ENCODE measurements at places on chromosomes 4 and X.

DNA sequence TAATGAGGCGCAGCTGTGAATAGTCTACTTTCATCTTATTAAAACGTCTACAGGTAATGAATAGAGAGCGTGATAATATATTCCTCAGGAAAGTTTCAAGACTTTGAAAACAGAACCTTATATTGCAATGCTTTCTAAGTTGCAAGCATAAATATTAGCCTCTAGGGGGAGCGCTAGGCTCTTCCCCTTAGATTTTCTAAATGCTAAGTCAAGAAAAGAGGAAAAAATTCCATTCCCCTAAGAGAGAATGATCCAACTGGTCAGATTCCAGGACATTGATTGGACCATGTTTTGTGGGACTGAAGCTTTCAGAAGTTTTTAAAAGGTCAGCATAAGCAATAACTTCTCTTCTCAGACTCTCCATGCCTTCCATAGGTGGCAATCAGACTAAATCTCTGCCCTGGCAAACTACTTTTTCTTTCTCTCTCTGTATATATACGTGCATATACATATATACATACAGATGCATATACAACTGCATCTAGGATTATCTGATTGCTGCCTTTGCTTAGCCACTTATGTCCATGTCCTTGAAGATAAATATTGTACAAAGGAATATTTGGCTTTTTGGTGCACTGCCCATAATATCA is 492.9 kb downstream of the INPP4B start:
- DNase-seq: peak; percentile 19

GRCh38 chrX:17405225-17405969 is 30.4 kb downstream of the NHS start:
- no peak for DNase-seq

GRCh38 chrX:42996861-42997260 is 218.9 kb upstream of the PPP1R2C start:
- no peak for DNase-seq

- no peak for DNase-seq
Observed at GRCh38 chr4:130064471-130064870, 968.5 kb downstream of the C4orf33 start.

- DNase-seq: no peak
Observed at GRCh38 chrX:14497184-14497666, 32.1 kb upstream of the GLRA2 start.

- no peak for DNase-seq
Observed at GRCh38 chr4:162456106-162456505, 292.3 kb upstream of the FSTL5 start.

GRCh38 chrX:153564047-153564606 is 34.8 kb downstream of the CCNQ start:
- peak; percentile 31 for DNase-seq

- DNase-seq: peak; percentile 17
Observed at GRCh38 chrX:95762716-95763115, 921.9 kb upstream of the DIAPH2 start.

DNA sequence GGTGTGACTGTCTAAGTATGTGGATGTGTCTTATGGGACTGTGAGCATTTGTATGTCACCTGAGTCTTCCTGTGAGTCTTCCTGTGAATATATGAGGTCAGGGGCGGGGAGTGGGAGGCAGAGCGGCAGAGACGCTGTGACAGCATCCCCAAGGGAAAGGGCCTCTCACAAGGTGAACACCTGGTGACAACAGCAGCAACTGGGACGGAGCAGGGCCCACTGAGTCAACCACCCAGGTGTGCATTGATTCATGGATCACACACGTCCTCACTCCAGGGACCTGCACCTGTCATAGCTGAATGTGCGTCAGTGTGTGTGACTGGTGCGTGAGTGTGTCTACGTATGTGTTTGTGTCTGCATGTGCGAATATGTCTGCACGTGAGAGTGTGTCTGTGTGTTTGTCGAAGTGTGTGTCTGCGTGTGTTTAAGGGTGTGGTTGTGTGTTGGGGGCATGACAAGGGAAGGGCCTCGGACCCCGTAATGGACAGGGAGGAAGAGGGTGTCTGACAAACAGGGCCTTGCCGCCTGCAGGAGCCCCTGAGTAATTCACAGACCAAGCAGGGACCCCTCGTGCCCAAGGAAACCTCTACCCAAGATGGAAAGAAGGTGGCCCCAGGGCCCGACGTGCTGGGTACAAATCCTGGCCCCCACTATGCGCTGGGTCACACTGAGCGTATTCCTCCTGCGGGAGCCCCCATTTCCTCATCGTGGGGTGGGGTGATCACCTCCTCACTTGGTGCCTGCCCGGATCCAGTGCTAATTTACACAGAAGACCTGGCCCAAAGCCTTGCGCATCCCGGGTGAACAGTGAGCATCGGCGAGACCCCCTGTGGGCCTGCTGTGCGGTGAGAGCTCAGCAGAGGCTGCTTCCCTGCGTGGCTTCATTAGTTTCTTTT is 76.7 kb downstream of the ABLIM2 start:
- DNase-seq: no peak

- DNase-seq: peak; percentile 17
Observed at GRCh38 chr4:102500352-102500695, 835 bp upstream of the NFKB1 start.

GRCh38 chr4:48042979-48043461 is 26.4 kb downstream of the NIPAL1 start:
- no peak for DNase-seq

- no peak for DNase-seq
Observed at GRCh38 chr4:143405075-143405730, 68.5 kb downstream of the GAB1 start.

DNA sequence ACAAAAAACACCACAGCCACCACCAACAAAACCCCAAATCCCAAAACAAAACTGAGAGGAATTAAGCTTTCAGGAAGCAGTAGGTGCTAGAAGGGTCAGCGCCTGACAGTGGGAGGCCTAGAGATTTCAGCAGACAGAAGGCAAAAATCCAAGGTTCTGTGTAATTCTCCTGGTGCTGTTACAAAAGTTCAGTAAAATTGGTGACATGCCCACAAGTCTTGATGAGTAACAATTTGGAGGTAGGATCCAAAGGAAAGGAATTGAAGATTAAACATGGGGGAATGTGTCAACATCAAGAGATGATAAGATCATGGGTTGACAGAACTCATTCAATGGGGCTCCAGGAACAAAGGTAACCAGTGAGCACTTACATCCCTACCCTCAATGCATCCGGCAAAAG is 653.8 kb upstream of the CPEB2 start:
- no peak for DNase-seq

GRCh38 chr4:103162176-103162575 is 36.0 kb downstream of the CENPE start:
- DNase-seq: no peak

- peak; percentile 94 for DNase-seq
Observed at GRCh38 chr4:75169427-75169826, 236.5 kb downstream of the PARM1 start.

DNA sequence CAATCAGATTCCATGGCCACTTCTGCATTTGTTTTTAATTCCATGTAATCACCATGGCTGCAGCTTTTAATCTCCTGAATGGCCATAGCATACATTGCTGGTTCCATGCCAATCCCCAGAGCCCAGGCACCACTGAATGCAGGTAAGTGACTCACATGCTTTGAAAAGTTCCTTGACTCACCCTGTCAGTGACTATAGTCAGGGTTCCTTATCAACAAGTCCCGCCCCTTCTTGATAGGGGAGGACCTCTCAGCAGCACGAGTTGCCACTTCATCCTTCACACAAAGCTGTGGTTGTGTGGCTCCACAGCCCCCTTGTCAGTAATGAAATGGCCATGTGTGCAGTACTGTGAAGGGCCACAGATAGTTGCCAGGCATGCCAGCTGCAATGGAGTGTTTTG is 516.6 kb downstream of the PPARGC1A start:
- no peak for DNase-seq

DNA sequence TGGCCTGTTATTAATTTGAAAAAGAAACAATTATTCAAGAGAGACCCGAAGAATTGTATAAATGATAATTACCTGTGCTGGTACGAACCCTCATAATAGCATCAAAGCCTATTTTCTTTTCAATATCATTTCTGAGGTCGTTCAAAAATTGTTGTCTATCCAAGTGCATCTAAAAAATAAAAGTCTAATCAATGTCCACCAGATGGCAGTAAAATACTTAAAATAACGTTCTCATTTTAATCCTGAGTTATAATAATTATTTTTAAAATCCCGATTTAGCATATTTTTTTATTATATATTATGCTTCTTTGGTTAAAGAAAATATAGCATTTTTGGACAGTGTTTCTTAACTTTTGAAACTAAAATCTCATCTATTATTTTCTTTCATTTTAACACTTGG is 55.7 kb downstream of the METTL14 start:
- DNase-seq: no peak

DNA sequence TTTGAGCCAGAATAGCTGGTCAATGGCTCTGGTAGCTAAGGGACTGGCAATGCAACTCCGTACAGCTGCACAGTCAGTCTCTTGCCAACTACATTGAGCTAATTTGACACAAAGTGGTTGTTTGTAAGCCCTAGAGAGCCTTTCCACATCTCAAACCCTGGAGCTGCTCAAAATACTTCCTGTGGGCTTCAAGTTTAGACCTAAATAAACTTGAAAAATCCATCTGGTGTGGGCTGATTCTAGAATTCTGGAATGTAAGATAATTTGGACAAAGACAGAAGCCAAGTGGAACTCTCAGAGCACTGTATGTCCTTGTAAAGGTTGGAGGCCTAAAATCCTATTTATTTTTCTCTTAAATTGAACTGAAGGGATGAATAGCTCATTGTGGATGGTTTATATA is 380.8 kb downstream of the SPRY1 start:
- DNase-seq: no peak

DNA sequence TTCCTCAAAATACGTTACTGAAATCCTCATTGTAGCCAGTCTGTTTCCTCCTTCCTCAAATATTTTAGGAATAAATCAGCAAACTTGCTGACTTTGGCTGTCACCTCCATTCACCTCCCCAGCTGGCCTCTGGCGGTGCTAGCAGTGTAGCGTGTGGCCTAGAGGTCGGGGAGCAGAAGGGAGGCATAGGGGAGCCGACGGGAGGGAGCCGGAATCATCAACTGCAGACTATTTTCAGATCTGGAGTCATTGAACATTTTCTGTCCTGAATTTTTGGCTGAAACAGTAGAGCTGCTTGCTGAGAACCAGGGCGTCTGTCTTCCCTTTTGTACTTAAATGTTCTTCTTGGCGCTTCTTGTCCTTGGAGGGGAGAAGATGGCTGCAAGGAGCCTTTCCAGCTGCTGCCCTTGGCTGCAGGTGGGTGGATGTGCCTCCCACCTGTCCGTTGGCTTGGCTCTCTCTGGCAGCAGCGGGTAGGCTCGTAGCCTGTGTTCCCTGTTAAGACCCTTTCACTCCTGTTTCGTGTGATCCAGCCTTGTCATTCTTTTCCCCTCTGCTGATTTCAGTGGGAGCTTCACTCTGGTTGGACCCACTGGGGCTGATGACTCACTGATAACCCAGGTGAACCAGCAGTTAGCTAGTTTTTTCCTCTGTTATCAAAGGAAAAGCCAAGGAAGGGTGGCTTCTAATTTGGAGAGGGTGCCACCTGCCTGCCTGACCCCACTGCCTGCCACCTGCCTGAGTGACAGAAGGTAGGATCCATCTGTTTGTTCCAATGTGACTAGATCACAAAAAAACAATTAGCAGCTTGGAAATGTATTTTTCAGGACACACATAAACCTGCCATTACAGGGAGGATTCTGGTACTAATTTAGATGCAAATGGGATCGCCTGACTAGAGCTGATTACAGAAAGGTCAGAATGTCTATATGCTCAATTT is 135.9 kb downstream of the GATB start:
- DNase-seq: no peak

DNA sequence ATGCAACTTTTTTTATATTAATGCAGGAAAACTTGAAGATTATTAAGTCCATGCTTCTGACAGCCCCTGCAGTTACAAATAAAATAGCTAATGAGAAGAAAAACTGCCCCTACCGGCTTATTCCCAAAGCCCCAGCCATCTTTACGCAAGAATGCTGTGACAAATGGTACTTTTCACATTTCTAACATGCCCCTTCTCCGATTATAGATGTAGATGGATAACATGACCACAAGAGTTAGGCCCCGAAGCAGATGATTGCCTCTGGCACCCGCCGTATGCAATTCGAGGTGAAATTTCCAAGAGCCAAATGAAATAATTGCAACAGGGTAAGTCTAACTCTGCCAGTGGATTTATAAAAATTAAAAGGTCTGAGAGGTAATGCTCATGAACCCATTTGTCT is 319.4 kb upstream of the TAPT1 start:
- no peak for DNase-seq

- peak; percentile 4 for DNase-seq
Observed at GRCh38 chrX:41781500-41781899, 57.5 kb downstream of the GPR82 start.

GRCh38 chrX:53526999-53527398 is 92.8 kb upstream of the HSD17B10 start:
- no peak for DNase-seq

GRCh38 chrX:154761977-154762536 is 607 bp upstream of the DKC1 start:
- DNase-seq: no peak

DNA sequence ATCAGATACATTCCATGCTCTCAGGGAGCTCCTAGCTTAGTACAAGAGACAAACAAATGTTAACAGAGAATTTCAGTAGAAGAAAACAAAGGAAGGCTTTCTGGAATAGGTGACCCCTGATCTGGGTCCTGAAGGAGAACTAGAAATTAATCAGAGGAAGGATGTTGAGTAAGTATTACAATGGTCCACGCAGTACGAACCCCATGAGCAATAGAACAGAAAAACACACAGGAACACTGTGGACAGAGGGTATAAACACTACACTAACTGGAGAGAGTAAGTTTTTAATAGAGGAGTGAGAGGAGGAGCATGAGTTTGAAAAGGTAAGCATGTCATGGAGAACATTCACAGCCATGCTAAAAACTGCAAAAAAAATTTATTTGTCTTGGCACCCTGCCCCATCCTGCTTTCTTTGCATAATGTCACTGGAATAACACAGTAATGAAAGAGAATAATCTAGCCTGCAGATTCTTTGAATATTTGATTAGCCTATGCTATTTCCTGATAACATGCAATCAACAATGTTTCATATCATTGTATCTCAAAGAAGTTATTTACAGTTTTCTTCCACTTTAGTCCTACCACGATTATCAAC is 140.3 kb upstream of the ZXDB start:
- DNase-seq: peak; percentile 2

GRCh38 chr4:82425478-82425877 is 4.8 kb downstream of the HNRNPDL start:
- no peak for DNase-seq

DNA sequence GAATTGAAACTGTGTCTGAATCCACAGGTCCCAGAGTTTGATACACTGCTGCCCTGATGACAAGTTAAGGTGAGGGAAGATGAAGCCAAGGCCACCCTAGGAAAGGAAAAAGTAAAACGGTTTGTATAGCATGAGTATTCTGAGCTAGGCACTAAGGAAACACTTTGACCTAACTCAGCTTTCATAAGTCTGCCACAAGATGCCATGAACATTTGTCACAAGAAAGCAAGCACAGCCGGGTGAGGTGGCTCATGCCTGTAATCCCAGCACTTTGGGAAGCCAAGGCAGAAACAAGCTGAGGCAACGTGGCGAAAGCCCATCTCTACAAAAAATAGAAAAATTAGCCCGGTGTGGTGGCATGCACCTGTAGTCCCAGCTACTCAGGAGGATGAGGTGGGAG is 34.2 kb downstream of the ELOVL6 start:
- no peak for DNase-seq

GRCh38 chr4:65580551-65580950 is 89.7 kb downstream of the EPHA5 start:
- DNase-seq: no peak

GRCh38 chrX:102345916-102346315 is 93.9 kb downstream of the NXF2B start:
- peak; percentile 70 for DNase-seq
